ENCODE measurements at places on chromosomes 7 and 10. TPM values are rescaled to one million over a fixed set of nuclear protein-coding genes. Genes with fewer than 3 reads are reported as not detected.

Gene KLLN
- total RNA-seq = 0.22 TPM

Gene EVX1
- not detected for total RNA-seq

Gene DYDC2
- not detected for total RNA-seq

Gene NPFFR1
- not detected for total RNA-seq

Gene SLC13A1
- not detected for total RNA-seq

Gene CDC14C
- not detected for total RNA-seq

Gene FAM25A
- total RNA-seq = not detected

Gene SORBS1
- 1.1 TPM for total RNA-seq

Gene CYP26C1
- 0.44 TPM for total RNA-seq

Gene PAPOLB
- total RNA-seq = under 0.01 TPM

Gene C10orf90
- not detected for total RNA-seq

Gene MMD2
- not detected for total RNA-seq

Gene ATOH7
- not detected for total RNA-seq

Gene TUBAL3
- total RNA-seq = not detected

Gene COL28A1
- not detected for total RNA-seq

Gene CYP2C9
- not detected for total RNA-seq

Gene C10orf105
- total RNA-seq = not detected

Gene ANK3
- under 0.01 TPM for total RNA-seq

Gene ANXA8
- total RNA-seq = not detected

Gene NUTM2E
- total RNA-seq = not detected

Gene PON2
- 123 TPM for total RNA-seq

Gene SH2D4B
- not detected for total RNA-seq

Gene KLF14
- not detected for total RNA-seq

Gene LRIT1
- total RNA-seq = not detected

Gene TMEM176A
- not detected for total RNA-seq

All from lung microvascular endothelial cell (primary cell).